ENCODE measurements at places on chromosomes 16 and 17. TPM values are rescaled to one million over a fixed set of nuclear protein-coding genes. Genes with fewer than 3 reads are reported as not detected.

DNA sequence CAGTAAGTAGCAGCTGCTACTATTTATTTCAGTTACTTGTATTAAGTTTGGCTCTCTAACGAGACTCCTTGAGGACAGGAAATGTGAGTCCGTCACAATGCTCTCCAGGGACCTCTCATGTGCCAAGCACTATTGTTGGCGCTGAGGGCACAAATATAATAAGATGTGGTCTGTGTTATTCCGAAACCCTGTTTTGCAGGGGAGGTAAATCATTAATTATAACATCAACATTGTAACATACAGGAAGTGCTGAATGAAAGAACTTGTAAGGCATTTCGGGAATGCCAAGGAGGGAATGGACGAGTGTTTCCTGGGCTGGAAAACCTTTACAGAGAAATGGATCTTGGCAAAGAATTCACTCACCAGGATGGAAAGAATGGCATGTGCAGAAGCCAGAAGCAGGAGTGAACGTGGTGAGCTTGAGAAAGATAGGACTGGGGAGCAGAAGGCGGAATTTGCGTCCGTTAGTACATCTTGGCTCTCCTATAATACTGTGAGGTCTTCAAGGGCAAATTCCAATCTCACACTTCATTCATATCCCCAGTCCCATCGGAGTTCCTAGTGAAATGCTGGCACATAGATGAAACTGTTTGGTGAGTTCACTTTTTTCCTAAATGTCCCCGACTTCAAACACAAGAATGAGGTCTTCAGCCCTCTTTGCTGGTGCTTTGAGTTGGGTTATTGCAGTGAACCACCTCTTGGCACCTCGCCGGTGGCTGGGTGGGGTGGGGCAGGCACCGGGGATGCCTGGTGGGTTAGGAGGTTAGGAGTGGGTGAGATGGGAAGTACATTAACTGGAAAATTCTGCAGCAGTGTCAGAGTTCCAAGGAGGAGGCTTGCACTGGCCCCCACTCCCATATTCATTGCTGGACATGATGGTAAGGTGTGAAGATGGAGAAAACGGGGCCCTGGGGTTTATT, 11.5 kb downstream of the TAC4 start:
- peaks cover 7% of the 10 kb centered on the region for H3K36me3 ChIP-seq
- no peak overlapping the region for H3K27ac ChIP-seq
- peaks cover 16% of the 10 kb centered on the region for H3K4me1 ChIP-seq
- H3K4me3 ChIP-seq, result no peak overlapping the region
- H3K27me3 ChIP-seq, result no peaks in the 10 kb centered on the region

DNA sequence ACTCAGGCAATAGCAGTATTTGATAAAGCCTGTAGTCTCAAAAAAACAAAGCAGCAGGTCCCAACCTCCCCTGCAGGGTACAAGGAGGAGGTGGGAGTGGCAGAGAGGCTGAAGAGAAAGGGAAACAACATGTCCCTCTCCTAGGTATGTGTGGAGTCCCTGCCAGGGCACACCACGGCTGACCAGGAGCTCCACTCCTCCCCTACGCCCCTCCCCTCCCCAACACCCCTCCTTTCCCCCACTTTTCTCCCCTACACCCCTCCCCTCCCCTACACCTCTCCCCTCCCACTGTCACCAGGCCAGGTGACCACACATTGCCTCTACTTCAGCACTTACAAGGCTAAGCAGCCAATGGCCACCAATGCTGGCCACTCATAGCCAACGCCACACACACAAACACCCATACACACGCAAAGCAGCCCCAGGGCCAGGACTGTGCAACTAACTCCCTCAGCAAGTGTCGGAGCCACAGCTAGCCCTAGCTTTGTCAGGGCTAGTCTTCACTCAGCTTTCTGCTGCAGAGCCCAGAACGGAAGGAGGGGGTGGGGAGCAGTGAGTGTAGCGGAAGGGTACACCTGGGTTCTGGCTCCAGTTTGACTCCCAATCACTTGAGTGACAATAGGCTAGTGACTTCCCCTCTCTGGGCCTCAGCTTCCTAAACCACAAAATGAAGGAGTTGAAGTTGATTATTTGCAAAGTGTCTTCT, 8.2 kb downstream of the CAVIN1 start:
- no peaks in the 10 kb centered on the region for H3K36me3 ChIP-seq
- peaks cover 45% of the 10 kb centered on the region for H3K4me1 ChIP-seq
- peak; percentile 80 for DNase-seq
- no peak overlapping the region for H3K4me3 ChIP-seq
- H3K27me3 ChIP-seq, result no peaks in the 10 kb centered on the region

- DNase-seq, result no peak
- no peaks in the 10 kb centered on the region for H3K4me1 ChIP-seq
- no peak overlapping the region for H3K27ac ChIP-seq
- no peaks in the 10 kb centered on the region for H3K27me3 ChIP-seq
Measured at GRCh38 chr17:18025945-18026776, 12.8 kb downstream of the ATPAF2 start.

DNA sequence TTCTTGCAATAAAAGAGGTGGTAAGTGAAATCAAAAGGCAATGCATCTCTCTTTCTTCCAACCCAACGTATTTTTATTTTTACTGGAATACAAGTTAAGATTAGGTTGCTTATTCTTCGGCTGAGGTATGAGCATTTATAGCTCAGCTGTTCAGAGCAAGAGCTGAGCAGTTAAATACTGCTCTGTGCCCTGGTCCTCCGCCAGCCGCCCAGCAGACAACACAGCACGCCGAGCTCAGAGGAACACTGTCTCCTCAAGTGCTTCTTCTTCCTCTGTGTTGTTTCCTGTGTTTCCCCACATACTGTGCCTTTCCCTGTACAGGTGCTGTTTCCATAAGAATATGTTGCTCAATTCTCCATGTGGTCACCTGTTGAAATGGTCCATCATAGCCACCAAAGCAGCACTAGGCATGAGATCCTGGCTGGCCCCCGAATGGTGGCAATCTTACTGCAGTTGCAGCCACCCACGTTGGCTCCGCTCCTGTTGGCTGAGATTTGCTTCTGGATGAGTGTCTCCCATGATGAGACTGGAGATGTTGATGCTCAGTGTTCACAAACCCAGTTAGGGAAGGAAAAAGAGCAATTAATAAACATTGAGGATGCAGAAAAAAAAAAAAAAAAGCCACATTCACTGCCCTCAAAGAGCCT, 515.3 kb downstream of the GRIN2A start:
- H3K36me3 ChIP-seq, result no peaks in the 10 kb centered on the region
- H3K27me3 ChIP-seq, result no peaks in the 10 kb centered on the region
- DNase-seq, result no peak
- no peak overlapping the region for H3K27ac ChIP-seq
- no peak overlapping the region for H3K4me3 ChIP-seq

- peaks cover 7% of the 10 kb centered on the region for H3K27me3 ChIP-seq
- H3K4me3 ChIP-seq, result no peak overlapping the region
- no peak for DNase-seq
- no peaks in the 10 kb centered on the region for H3K36me3 ChIP-seq
Measured at GRCh38 chr17:69760562-69760961, 314.5 kb upstream of the KCNJ16 start.

- no peaks in the 10 kb centered on the region for H3K27me3 ChIP-seq
- no peak for DNase-seq
- peak overlapping the region; percentile 75 for H3K27ac ChIP-seq
- no peak overlapping the region for H3K4me3 ChIP-seq
- H3K36me3 ChIP-seq, result peaks cover 28% of the 10 kb centered on the region
Measured at GRCh38 chr17:6506679-6507231, 49.6 kb downstream of the PITPNM3 start.

DNA sequence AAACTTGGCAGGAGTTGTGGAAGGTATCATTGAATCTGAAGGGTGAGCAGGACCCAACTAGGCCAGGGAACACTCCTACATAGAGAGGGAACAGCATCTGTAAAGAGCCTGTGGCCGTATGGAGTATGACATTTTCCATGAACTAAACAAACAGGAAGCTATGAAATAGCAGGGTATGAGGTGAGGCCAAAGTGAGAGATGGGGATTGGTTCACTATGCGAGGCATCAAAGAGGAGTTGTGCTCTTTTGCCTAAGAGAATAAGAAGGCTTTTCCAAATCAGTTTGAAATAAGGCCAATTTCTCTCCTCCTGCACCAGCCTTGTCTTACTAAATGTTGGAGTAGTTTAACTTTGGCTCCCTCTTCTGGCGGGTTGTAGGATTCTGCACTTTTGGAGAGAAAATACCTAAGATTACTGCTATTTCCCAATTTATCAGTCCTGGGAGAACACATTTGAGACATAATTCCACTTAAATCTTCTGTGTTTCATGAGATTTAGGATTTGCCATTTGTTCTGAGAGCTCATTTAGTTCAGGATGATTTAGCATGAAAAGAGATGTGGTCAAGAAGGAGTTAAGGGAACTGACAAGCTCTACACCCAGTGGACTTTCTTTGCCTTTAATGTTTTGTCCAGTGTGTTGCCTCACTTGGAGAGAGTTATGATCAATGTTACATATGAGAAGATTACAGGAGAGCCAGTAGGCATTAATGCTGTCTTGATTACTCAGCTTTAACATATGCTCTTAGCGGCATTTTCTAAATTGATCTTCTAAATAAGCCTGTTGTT, 55.4 kb downstream of the TNRC6C start:
- no peak overlapping the region for H3K27ac ChIP-seq
- no peaks in the 10 kb centered on the region for H3K27me3 ChIP-seq
- no peak overlapping the region for H3K4me3 ChIP-seq
- peaks cover 32% of the 10 kb centered on the region for H3K36me3 ChIP-seq
- H3K4me1 ChIP-seq, result peaks cover 25% of the 10 kb centered on the region

The FBXW10 gene
- total RNA-seq, result not detected

The NTN1 gene
- total RNA-seq, result 0.22 TPM
